ENCODE measurements at places on chromosomes 6 and 20.

- H3K27ac ChIP-seq = no peak overlapping the region
- no peak overlapping the region for H3K4me3 ChIP-seq
- DNase-seq = no peak
- H3K27me3 ChIP-seq = no peaks in the 10 kb centered on the region
- H3K36me3 ChIP-seq = no peaks in the 10 kb centered on the region
These were observed 196.4 kb upstream of the ZNF184 start for GRCh38 chr6:27669295-27669623.

- peaks cover 15% of the 10 kb centered on the region for H3K36me3 ChIP-seq
- H3K4me1 ChIP-seq = no peaks in the 10 kb centered on the region
- no peaks in the 10 kb centered on the region for H3K27me3 ChIP-seq
- H3K4me3 ChIP-seq = no peak overlapping the region
These were observed 255.5 kb downstream of the ARHGAP18 start for GRCh38 chr6:129454488-129454887.

- DNase-seq = peak; percentile 37
- H3K4me3 ChIP-seq = no peak overlapping the region
These were observed 45.9 kb downstream of the PSMG4 start for GRCh38 chr6:3304500-3305215.

GRCh38 chr6:164856138-164856537 is 453.3 kb downstream of the C6orf118 start:
- H3K4me1 ChIP-seq = no peaks in the 10 kb centered on the region
- no peak overlapping the region for H3K4me3 ChIP-seq
- H3K27ac ChIP-seq = no peak overlapping the region
- no peaks in the 10 kb centered on the region for H3K36me3 ChIP-seq

DNA sequence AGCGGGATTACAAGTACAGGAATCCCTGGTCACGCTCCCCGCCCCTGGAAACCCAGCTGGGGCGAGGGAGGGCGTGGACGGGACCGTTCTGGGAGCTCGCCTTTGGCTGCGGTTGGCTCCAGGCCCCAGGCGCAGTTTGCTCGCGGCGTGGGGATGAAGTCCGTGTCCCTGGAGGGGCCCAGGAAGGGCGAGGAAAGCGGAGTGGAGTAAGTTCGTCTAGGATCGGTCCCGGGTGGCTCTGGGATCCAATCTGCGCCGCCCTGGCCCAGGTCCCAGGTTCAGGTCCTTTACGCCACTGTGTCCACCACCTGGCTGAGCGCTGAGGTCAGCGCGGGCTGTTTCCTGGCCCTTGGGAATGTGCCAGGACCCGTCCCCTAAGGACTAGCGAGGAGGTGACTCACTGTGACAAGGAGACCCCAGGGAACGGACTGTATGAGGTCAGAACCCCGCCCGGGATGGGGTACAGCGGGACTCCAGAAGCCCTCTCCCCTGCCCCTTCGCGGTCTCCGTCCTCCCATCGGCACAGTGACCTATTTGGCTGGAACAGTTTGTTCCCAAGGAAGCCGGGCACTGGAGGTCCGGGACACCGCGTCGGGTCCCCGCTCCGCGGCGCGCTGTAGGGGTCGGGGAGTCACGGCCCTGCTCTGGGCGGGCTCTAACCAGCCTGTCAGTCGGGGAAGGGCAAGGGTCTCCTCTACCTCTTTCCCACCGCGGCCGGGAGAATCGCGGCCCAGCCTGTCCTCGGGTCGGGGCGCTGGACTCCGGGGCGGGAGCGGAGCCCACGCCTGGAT is 724 bp downstream of the CDKN1A start:
- H3K27ac ChIP-seq = peak overlapping the region; percentile 99
- H3K27me3 ChIP-seq = no peaks in the 10 kb centered on the region
- peaks cover 11% of the 10 kb centered on the region for H3K36me3 ChIP-seq
- DNase-seq = peak; percentile 96
- H3K4me1 ChIP-seq = peaks cover 36% of the 10 kb centered on the region

- no peaks in the 10 kb centered on the region for H3K36me3 ChIP-seq
- DNase-seq = no peak
- H3K4me1 ChIP-seq = peaks cover 32% of the 10 kb centered on the region
- no peak overlapping the region for H3K4me3 ChIP-seq
These were observed 1.2 kb downstream of the SLC35D3 start for GRCh38 chr6:136923116-136923953.

DNA sequence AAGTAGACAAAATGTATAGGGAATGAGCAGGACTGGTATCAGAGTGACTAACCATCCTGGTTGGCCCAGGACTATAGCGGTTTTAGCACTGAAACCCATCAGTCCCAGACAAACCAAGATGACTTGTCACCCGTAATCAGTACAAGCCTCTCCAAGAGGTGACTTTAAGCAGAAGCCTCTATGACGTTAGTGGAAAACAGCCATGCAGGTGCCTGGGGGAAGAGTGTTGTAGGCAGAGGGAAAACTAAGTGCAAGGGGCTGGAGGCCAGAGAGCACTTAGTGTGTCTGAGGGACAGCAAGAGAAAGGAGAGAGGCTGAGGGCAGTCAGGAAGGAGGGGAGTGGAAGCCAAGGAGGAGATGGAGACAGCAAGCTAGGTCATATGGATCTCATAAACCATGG is 2.1 kb downstream of the SGK2 start:
- H3K27ac ChIP-seq = no peak overlapping the region
- no peak for DNase-seq
- H3K4me3 ChIP-seq = no peak overlapping the region
- no peaks in the 10 kb centered on the region for H3K4me1 ChIP-seq
- H3K27me3 ChIP-seq = no peaks in the 10 kb centered on the region

- peak; percentile 88 for DNase-seq
- no peak overlapping the region for H3K4me3 ChIP-seq
- peaks cover 56% of the 10 kb centered on the region for H3K4me1 ChIP-seq
- H3K27ac ChIP-seq = peak overlapping the region; percentile 38
These were observed 96.3 kb downstream of the GMPR start for GRCh38 chr6:16334671-16335070.

DNA sequence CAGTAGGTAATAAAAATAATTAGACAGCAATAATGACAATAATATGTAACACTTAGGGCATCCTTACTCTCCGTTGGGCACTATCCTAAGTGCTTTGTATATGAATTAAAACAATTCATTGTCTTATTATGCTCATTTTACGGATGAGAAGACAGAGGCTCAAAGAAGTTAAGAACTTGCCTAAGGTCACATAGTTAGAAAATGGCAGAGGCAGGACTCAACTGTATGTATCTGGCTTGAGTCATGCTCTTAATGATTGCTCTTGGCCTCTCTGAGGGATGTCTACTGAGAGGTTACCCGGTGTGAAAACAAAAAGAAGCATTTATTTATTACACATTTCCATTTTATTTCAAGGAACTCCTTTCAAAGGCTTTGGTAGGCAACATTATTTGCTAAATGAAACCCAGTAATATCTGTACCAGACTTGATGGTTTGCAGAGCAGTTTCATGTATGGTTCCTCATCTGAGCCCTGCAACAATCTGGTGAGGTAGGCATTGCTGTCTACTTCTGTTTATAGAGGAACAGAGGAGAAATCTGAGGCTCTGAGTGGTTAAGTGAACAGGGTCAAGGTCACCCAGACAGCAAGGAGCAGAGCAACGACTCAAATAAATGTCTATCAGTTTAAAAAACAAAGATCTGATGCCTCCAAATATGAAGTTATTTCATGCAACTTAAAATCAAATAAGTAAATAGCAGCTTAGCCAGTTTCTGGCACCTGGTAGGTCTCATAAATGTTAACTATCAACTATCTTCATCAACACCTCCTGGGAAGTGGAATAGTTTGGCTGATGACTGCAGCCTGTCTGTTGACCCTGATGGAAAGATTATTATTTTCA is 4.2 kb upstream of the PARD6B start:
- no peak overlapping the region for H3K27ac ChIP-seq
- no peak overlapping the region for H3K4me3 ChIP-seq
- no peaks in the 10 kb centered on the region for H3K4me1 ChIP-seq
- H3K36me3 ChIP-seq = no peaks in the 10 kb centered on the region
- DNase-seq = no peak

DNA sequence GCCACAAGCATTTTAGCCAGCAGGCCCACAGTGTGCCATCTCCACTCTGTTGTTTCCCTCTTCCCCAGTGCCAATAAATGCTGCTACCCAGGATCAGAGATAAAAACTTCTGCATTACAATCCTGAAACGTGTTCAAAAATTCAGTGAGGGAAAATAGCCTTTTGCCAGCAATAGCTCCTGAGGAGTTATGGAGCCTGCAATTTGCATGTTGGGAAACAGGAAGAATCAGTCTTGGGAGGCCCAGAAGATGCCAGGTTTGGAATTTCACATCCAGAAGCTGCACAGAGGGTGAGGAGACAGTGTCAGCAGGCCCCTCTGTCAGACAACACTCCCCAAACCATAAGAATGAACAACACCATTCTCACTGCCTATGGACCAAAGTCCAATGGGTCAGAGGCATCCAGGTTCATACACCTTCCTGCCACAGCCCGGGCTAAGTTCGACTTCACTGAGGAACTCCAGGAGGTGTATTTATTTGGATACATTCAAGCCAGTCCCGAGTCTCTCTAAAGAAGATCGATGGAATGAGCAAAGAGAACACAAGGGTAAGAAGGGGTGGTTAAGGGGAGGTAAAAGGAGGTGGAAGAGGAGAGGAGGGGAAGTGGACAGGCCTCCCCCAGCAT is 20.8 kb downstream of the RRBP1 start:
- no peaks in the 10 kb centered on the region for H3K4me1 ChIP-seq
- H3K27me3 ChIP-seq = no peaks in the 10 kb centered on the region
- peak overlapping the region; percentile 64 for H3K27ac ChIP-seq
- H3K36me3 ChIP-seq = peaks cover 20% of the 10 kb centered on the region

- H3K27me3 ChIP-seq = no peaks in the 10 kb centered on the region
- no peaks in the 10 kb centered on the region for H3K4me1 ChIP-seq
- no peak overlapping the region for H3K4me3 ChIP-seq
- H3K27ac ChIP-seq = no peak overlapping the region
- DNase-seq = no peak
These were observed 553.7 kb downstream of the COL12A1 start for GRCh38 chr6:74651948-74652842.

GRCh38 chr6:37547564-37548061 is 47.9 kb upstream of the CCDC167 start:
- no peaks in the 10 kb centered on the region for H3K4me1 ChIP-seq
- H3K27me3 ChIP-seq = peaks cover 18% of the 10 kb centered on the region
- H3K27ac ChIP-seq = no peak overlapping the region
- DNase-seq = no peak
- no peaks in the 10 kb centered on the region for H3K36me3 ChIP-seq
- no peak overlapping the region for H3K4me3 ChIP-seq

DNA sequence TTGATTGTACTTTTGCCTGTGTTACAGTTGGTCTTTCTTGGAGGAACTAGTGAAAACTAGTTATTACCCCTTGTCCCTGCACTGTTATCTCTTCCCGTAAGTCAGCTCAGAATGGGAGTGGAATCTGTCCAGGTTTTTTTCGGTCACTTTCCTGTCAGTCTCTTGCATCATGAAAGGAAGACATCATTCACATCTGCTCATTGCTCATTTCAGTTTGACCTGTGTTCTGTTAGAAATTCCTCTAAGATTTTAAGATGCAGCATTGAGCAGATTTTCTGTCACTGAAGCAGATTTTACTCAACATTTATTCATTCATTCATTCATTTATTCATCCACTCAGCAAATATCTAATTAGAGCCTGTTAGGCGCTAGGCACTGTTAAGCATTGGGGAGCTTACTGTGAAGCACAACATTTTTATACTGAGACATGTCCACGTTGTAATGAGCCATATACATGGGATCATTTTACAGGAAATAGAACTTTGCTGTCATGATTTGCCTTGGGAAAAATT is 33.1 kb upstream of the HINT3 start:
- no peaks in the 10 kb centered on the region for H3K27me3 ChIP-seq
- H3K4me1 ChIP-seq = no peaks in the 10 kb centered on the region
- DNase-seq = no peak
- H3K36me3 ChIP-seq = peaks cover 59% of the 10 kb centered on the region
- no peak overlapping the region for H3K4me3 ChIP-seq

GRCh38 chr6:111219785-111220184 is 132.5 kb downstream of the SLC16A10 start:
- no peak overlapping the region for H3K4me3 ChIP-seq
- no peaks in the 10 kb centered on the region for H3K4me1 ChIP-seq
- DNase-seq = no peak
- no peak overlapping the region for H3K27ac ChIP-seq

DNA sequence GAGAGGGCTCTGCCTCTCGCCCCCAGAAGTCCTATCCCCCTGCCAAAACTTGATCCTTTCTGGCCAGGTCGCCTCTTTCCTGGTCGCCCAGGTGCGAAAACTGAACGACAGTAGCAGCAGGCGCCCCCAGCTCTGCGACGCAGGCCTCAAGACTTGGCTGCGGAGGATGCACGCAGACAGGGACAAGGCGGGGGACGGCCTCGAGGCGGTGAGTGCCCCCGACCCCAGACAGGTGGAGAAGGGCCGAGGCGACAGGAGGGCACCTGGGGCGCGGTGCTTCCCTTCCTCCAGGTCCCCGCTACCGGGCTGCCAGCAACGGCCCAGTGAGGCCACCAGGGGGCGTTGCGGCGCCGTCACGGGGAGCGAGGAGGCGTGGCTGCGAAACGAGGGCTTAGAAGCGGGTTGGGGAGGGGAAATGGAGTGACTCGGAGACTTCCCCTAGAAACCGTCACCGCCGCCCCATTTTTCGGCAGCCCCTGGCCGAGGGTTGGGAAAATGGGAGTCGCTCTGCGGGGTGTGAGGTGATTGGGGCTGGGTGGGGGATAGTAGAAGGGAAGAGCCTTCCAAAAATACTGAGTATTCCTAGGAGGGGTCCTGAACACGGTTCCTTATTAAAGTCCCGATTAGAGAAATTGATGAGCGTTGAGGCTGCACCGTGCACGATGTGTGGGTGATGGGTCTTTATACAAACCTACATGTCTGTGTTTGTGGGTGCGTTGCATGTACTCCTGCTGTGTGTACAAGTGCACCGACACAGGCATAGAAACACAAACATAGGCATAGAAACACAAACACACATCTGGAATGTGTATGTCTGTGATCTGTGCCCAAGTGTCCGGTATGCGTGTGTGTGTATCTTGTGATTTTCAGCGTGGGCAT is 44.6 kb downstream of the ARHGAP40 start:
- no peaks in the 10 kb centered on the region for H3K27me3 ChIP-seq
- no peak overlapping the region for H3K4me3 ChIP-seq
- H3K36me3 ChIP-seq = no peaks in the 10 kb centered on the region
- no peak overlapping the region for H3K27ac ChIP-seq
- DNase-seq = peak; percentile 81

DNA sequence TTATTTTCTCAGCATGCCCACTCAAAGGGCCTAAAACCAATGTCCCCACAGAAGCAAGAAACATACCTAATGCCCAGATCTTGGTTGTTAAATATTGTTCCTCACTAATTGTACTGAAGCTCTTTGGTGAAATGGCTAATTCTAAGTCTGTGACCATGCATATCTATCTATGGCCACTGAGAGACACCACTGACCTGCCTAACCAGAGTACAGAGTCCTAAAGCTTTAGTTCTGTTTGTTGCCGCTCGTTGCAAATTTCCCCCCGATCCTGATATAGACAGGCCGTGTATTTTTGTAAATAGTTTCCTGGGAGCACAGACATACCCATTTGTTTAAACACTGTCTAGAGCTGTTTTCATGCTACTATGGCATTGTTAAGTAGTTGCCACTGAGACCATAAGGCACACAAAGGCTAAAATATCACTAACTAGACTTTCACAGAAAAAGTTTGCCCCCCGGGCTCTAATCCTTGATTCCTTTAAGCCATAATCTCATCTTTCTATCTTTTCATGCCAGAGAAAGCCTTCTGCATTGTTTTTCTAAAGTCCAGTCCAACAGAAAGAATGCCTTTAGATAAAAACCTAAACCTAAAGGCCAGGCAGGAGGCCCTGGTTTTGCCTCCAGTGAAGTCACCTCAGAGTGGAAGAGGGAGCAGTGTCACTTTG is 48.7 kb downstream of the DNAAF9 start:
- no peak overlapping the region for H3K4me3 ChIP-seq
- H3K27ac ChIP-seq = no peak overlapping the region
- H3K4me1 ChIP-seq = no peaks in the 10 kb centered on the region
- no peaks in the 10 kb centered on the region for H3K27me3 ChIP-seq
